ENCODE measurements at places on chromosomes 2 and 18. TPM values are rescaled to one million over a fixed set of nuclear protein-coding genes. Genes with fewer than 3 reads are reported as not detected.
A peak's percentile ranks its signal among the peaks of the same experiment; 100 is the strongest.

DNA sequence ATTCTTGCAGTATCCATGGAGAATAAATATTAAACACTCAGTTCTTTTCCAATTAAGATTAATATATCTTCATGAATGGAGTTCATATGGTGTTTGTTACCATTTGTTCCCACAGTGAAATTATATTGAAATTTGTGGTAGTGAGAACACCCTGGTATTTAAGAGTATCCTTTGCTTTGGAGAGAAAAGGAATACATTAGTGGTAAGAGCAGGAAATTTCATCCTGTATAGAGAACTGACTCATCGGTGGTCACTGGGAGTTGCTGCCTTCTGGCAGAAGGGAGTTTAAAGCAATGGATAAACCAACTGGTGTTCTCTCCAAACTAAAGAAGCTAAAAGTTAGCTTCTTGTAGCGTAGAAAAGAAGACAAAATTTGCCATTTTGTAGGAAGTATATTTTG is 107.3 kb downstream of the MYO1B start:
- no peak for DNase-seq

DNA sequence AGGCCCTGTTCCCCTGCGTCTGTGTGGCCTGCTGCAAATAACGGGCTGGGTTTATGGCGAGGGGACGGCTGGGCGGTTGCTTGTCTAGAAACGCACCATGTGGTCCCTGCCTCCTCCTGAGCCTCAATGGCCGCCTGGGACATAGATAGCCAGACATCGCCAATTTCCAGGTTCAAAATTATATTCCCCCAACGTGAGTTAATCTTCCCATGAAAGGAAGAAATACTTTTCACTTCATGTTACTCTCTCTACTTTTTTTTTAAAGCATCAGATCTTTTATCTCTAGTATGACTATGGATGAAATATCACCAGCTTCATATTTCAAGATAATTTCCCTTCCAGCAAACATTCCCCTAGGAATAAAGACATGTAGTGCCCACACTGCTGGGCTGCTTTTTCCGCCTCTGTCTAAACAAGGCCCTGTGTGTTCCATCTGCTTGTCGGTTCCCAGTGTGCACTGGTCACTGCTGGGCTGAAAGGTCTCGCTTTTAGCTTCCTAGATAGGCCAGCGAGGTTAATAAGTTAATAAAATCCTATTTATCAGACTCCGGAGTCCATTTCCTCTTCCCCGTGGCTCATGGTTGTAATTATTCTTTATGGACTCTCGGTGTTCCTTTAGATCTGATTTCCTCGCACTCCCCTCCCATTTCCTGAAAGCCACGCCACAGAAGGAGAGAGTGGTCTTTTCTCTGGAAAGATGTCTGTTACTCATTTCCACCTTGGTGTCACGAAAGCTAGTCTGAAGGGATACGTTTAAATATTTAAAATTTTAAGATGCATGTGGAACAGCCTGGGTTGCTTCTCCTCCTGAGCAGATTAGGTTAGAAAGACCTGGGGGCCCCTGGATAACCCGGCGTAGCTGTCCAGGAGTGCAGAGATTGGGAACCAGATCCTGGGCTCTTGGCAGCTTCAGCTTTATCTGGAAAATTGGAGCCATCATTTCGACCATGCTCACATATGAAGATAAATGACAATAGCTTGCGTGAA is 196.6 kb upstream of the COPS8 start:
- DNase-seq = peak; percentile 45

DNA sequence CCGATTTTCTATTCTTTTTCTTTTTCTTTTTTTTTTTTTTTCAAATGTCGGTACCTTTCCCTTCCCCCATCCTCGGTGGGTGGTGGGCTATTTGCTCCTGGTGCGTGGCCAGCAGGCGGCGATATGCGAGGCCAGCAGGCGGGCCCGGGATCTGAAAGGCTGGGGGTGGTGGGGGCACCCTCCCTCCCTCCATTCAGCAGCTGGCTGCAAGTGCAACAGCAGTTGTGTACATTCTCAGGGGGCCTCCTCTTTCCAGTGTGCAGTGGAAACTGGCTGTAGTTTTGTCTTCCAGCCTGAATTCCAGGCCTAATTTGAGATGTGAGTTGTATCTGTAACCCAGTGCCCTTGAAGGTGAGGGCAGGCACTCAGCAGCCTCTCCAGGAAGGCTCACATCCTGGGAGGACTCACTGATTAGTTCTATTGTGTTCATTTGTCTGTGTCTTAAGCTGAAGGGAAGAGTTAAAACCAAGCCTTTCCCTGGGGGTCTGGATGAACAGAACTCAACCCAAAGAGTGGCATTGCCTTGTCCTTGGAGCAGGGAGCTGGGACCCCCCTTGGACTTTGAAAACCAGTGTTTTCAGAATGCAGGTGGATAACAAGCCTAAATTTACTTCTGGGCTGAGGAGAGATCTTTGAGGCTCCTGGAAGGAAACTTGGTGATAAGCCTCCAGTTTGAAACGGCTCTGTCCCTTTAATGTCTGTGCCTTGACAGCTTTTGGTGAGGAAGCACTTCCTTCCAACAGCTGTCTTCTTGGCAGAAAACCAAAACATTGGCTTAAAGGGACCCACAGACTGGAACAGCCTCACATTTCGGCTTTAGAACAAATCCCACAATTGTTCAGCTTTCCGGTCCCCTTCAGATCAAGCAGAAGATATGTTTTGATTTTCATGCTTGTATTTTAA is 3.3 kb downstream of the MYCN start:
- DNase-seq = peak; percentile 76

GRCh38 chr2:43758739-43759138 is 15.1 kb upstream of the DYNC2LI1 start:
- no peak for DNase-seq

- no peak for DNase-seq
These were observed 9.9 kb downstream of the KLHL23 start for GRCh38 chr2:169743549-169743948.

DNA sequence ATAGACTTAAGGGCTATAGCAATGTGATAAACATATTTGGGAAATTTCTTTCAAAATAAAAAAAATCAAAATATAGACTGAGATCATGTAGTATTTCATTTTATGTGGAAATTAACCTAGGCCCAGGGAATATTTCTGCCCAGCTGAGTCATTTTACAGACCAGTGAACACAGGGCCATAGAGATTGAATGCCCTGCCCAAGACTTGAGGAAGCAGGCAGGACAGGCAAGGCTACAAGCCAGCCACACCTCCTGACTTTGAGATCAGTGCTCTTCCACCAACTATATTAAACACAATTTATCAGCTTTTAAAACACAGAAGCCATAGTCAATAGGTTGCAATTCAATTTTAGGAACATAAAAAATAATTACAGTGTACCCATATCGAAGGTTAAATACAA is 12.9 kb downstream of the CCDC148 start:
- DNase-seq = no peak

DNA sequence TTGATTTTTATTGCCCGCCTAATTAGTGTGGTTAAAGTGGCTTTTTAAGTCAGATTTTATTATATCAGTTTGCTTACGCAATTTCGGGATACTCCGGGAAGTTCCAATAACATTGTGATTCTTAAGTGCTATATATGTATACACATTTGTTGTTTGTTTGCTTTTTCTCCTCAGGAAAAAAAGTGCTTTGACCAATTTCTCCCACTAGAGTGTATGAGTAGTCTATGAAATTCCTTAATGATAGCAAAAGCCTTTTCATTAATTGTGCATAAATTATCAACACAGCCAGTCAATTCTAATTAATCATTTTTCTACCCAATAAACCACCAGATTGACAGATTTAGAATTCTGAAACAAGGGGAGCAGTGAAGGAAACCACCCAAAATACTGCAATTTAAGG is 172.2 kb downstream of the DPP10 start:
- no peak for DNase-seq

- DNase-seq = peak; percentile 84
These were observed 1.8 kb upstream of the NFATC1 start for GRCh38 chr18:79393635-79394533.

GRCh38 chr2:46988230-46988629 is 72.6 kb upstream of the MCFD2 start:
- DNase-seq = no peak

- no peak for DNase-seq
These were observed 27.4 kb upstream of the CATIP start for GRCh38 chr2:218329027-218329825.

DNA sequence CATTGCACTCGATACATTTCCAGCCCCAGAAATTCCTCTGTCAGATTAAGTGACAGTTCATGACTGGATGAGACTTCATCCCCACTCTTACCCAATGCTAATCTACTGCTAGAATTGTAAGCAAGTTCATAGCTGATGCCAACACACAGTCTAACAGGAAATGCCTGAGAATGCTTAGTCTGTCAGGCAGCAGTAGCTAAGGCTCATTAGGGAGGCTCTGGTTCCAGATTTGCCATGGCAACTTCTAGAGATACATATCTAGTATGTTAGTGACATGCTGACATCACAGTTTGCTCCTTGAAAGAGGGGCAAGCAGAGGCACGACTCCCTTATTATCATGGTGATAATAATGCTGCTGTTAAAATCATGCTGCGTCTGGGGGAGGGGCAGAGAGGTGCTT is 198.4 kb downstream of the RBM43 start:
- DNase-seq = no peak

DNA sequence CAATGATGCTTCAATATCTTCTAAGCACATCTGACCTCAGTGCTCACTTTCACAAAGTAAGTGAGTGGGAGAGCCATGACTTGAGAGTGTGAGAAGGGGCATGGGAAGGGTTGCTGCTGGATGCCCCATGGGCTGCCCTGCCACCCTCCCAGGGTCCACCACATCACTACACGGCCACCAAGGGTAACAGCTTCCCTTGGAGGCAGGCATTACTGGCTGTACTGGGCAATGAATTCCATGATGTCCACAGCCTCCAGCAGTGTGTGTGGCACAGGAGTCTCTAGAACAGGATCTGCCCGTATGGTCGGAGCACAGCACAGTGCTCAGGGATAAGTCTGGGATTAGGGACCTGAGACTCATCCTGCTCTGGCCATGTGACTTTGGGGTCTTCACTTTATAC is 481.0 kb upstream of the MYT1L start:
- no peak for DNase-seq

DNA sequence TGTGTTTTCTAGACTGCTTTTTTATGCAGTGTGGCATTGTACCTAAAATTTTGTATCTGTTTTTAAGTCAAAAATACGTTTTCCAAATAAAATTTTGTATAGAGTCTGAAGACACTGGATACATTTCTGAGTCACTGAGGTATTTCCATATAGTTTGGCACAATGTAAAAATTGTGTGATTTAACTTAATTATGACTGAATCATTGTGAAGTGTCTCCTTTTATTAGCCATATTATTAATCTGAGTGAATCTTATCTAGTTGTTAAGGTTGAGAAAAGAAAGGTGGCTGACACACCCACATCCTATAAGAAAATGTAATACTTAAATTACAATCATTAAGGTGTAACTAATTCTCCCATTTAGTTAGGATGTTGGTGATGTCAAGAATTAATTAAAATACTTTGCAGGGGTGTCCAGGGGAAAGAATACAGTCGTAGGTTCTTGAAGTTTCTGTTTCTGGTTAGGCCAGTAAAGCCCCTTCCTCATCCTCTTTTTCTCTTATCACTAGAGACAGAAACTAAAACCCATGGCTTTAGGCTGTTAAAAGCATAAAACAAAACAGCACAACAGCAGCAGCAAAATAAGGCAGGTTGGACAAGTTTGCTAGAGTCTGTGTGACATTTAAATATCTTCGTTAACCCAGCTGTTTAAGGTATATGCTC is 71.6 kb downstream of the UBE2E3 start:
- DNase-seq = no peak

GRCh38 chr18:2096551-2096950 is 474.8 kb downstream of the METTL4 start:
- no peak for DNase-seq

- DNase-seq = no peak
These were observed 456.6 kb upstream of the UBE2E3 start for GRCh38 chr2:180523621-180524340.

GRCh38 chr2:47014564-47015051 is 99.0 kb upstream of the MCFD2 start:
- no peak for DNase-seq

DNA sequence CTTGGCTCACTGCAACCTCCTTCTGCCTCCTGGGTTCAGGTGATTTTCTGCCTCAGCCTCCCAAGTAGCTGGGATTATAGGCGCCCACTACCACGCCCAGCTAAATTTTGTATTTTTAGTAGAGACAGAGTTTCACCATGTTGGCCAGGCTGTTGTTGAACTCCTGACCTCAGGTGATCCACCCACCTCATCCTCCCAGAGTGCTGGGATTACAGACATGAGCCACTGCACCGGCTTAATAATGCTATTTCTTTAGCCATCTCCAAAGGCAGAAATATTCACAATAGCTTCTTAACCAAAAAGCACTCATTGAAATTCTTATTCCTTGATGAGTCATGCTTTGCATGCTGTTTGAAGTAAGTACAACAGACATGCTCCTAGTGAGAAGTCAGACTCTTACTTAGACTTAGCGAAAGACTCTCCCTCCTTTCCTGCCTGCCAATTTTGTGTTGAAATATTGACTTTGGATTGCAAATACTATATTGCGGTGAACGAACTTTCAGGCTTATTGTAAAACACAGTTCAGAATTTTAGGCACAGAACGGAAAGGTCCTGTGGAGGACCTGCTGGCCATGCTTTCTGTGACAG is 4.4 kb downstream of the ACTR3 start:
- DNase-seq = no peak

GRCh38 chr18:59072727-59073421 is 66.8 kb upstream of the SEC11C start:
- no peak for DNase-seq

DNA sequence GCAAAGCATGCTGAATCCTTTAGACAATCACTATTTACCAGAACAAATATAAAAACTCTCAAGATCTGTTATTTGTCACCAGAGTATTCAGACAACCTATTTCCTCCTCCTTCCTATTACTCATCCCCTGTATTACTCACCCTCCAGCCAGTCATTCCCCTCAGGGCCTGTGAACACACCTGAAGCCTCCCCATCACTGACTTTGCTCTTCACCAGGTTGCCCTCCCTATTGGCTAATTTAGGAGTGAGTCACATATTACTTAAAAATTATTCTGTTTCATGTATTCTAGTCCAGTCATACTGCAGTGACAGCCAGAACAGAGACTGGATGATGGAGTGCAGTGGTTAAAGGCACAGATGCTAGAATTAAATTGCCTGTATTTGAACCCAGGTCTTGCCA is 3.7 kb upstream of the ATG16L1 start:
- no peak for DNase-seq

ASPRV1 gene
- polyA plus RNA-seq = 3.8 TPM

LIMS4 gene
- 1.3 TPM for polyA plus RNA-seq

VWA3B gene
- polyA plus RNA-seq = 1.1 TPM

ALLC gene
- polyA plus RNA-seq = not detected

GKN2 gene
- not detected for polyA plus RNA-seq

CYB5A gene
- polyA plus RNA-seq = 275 TPM

LIPT1 gene
- 17.5 TPM for polyA plus RNA-seq

FSHR gene
- not detected for polyA plus RNA-seq

KCNJ13 gene
- polyA plus RNA-seq = 2.1 TPM

Measured in renal cortex interstitium (tissue), 15 donors.